ENCODE measurements at places on chromosomes 13 and 19.

DNA sequence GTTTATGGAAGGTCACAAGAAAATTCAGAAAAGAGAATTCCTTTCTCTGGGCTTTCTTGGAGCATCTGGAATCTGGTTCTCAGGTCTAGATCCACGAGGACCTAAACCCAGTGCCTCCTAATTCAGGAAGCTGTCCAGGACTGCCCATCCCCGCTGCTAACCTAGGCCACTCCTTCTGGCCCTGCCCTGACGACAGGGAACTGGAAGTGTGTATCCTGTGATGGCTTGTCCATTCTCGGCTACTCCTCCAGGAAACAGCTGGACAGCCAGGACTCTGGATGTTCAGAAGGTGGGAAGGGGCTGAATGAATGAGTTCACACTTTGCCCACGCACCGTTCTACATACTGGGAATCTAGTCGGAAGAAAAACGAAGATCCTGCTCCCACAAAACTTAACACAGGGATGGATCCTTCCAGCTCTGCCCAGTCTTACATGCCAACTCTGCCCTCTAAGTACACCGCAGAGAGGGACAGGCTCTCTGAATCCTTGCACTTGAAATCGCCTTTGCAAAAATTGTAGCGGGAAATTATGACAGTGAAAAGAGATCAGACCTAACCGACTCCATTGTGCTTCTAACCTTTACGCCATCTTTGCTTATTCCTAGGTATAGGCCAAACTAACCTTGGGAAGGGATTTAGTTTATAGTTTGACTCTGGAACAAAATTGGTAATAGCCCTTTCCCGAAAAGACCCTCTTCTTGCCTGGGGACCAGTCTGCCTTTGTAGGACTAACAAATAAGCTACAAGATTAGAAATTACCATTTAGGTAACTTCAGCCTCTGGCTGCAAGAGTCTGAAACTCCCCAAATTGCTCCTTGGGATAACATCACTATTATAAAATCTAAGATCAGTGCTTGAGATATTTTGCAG lies 1.8 kb downstream of the LSM4 start:
- no peak for DNase-seq

DNA sequence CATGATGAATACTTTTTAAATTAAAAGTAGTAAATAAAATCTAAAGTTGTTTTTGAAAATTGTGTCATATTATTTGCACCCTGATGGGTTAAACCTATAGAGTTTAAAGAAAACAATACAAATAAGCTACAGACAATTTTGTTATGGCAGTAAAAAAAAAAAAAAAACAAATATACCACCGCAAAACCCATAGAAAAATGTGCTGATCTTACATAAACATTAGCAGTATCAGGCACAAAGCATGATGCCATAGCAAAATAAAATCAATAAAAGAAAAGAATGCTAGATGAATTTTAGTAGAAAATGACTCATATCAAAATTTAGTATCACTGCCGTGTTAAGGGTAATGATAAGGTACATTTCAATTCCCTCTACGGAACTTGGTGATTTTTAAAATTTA lies 826.0 kb downstream of the SLITRK1 start:
- DNase-seq: no peak

GRCh38 chr19:12834976-12835757 lies 788 bp upstream of the RTBDN start:
- DNase-seq: peak; percentile 36

- DNase-seq: no peak
These were observed 266.2 kb downstream of the MAB21L1 start for GRCh38 chr13:35210261-35210660.

DNA sequence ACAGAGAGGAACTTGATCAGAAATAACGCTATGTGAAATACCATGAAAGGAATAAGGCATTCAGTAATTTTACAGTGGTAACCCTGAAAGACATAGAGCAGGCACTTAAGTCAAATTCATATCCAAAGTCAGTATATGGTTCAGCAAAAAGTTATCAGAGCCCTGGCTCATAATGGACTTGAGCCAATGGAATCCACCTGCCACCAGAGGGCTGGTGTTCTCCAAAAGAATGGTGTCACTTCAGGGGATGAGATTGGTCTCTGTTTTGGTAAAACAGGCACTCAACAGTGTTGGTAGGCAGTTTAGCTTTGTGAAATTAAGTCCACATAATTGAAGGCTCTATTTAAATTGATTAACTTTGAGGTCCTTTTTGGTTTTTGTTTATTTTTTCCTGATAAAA lies 93.9 kb downstream of the LIG4 start:
- no peak for DNase-seq

DNA sequence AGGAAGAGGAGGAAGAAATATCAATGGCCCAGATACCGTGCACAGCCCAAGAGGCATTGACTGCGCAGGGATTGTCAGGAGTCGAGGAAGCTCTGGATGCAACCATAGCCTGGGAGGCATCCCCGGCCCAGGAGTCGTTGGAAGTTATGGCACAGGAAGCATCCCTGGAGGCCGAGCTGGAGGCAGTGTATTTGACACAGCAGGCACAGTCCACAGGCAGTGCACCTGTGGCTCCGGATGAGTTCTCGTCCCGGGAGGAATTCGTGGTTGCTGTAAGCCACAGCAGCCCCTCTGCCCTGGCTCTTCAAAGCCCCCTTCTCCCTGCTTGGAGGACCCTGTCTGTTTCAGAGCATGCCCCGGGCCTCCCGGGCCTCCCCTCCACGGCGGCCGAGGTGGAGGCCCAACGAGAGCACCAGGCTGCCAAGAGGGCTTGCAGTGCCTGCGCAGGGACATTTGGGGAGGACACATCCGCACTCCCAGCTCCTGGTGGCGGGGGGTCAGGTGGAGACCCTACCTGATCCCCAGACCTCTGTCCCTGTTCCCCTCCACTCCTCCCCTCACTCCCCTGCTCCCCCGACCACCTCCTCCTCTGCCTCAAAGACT lies 36.0 kb downstream of the KEAP1 start:
- DNase-seq: no peak
